ENCODE measurements at places on chromosomes 4 and X. TPM values are rescaled to one million over a fixed set of nuclear protein-coding genes. Genes with fewer than 3 reads are reported as not detected.

OTUD4 gene
- 86.4 TPM for total RNA-seq

ZNF711 gene
- total RNA-seq, result 0.12 TPM

GRCh38 chrX:129768186-129768585 lies 11.6 kb upstream of the SASH3 start:
- H3K4me1 ChIP-seq, result peaks cover 42% of the 10 kb centered on the region
- no peak for DNase-seq
- no peaks in the 10 kb centered on the region for H3K36me3 ChIP-seq
- no peaks in the 10 kb centered on the region for H3K27me3 ChIP-seq

- peaks cover 20% of the 10 kb centered on the region for H3K36me3 ChIP-seq
- H3K4me3 ChIP-seq, result no peak overlapping the region
- no peak for DNase-seq
- H3K27ac ChIP-seq, result no peak overlapping the region
- no peaks in the 10 kb centered on the region for H3K27me3 ChIP-seq
These were observed 41.9 kb upstream of the NEUROG2 start for GRCh38 chr4:112557676-112558411.

DNA sequence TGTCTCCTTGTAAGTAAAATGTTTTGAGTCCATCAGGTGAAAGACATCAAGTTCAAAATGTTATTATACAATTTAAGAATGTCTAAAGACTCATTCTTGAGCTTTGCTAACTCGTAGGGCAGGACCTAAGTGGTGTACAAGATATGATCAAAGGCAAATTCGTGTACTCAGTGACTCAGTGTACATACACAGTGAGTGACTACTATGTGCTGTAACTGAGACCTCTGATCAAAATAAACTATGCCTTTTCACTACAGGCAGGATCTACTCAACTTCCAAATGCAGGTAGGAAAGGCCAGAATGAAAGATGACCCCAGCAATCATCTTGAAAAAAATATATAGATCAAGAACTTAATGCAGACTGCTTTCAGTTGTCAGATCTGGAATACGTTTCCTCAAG lies 49.9 kb downstream of the ADGRG2 start:
- no peak for DNase-seq
- no peak overlapping the region for H3K4me3 ChIP-seq
- no peak overlapping the region for H3K27ac ChIP-seq
- no peaks in the 10 kb centered on the region for H3K4me1 ChIP-seq
- H3K27me3 ChIP-seq, result no peaks in the 10 kb centered on the region
- no peaks in the 10 kb centered on the region for H3K36me3 ChIP-seq

- H3K4me3 ChIP-seq, result no peak overlapping the region
- peaks cover 8% of the 10 kb centered on the region for H3K36me3 ChIP-seq
- H3K27ac ChIP-seq, result peak overlapping the region; percentile 88
- DNase-seq, result no peak
- H3K4me1 ChIP-seq, result peaks cover 13% of the 10 kb centered on the region
- H3K27me3 ChIP-seq, result no peaks in the 10 kb centered on the region
These were observed 25.1 kb upstream of the PRKX start for GRCh38 chrX:3738509-3738908.

PPARGC1A gene
- not detected for total RNA-seq

DCLK2 gene
- not detected for total RNA-seq

GRCh38 chrX:44674906-44675305 lies 132.2 kb upstream of the FUNDC1 start:
- H3K4me1 ChIP-seq, result no peaks in the 10 kb centered on the region
- no peak overlapping the region for H3K27ac ChIP-seq
- H3K4me3 ChIP-seq, result no peak overlapping the region
- H3K27me3 ChIP-seq, result no peaks in the 10 kb centered on the region
- H3K36me3 ChIP-seq, result no peaks in the 10 kb centered on the region

- no peak overlapping the region for H3K4me3 ChIP-seq
- no peak overlapping the region for H3K27ac ChIP-seq
- no peaks in the 10 kb centered on the region for H3K27me3 ChIP-seq
These were observed 33.4 kb upstream of the KCNE5 start for GRCh38 chrX:109658391-109658790.

SCD5 gene
- total RNA-seq, result 0.63 TPM

- H3K4me3 ChIP-seq, result no peak overlapping the region
- peaks cover 5% of the 10 kb centered on the region for H3K4me1 ChIP-seq
- no peak overlapping the region for H3K27ac ChIP-seq
- no peaks in the 10 kb centered on the region for H3K27me3 ChIP-seq
- peaks cover 10% of the 10 kb centered on the region for H3K36me3 ChIP-seq
These were observed 6.8 kb downstream of the PLA2G12A start for GRCh38 chr4:109723110-109723509.

GRCh38 chrX:153905481-153906095 lies 1.1 kb downstream of the AVPR2 start:
- H3K4me1 ChIP-seq, result peaks cover 22% of the 10 kb centered on the region
- H3K27me3 ChIP-seq, result no peaks in the 10 kb centered on the region
- H3K4me3 ChIP-seq, result no peak overlapping the region
- no peak overlapping the region for H3K27ac ChIP-seq
- peaks cover 4% of the 10 kb centered on the region for H3K36me3 ChIP-seq

GRCh38 chrX:48737940-48738339 lies 23.6 kb upstream of the GLOD5 start:
- peak overlapping the region; percentile 89 for H3K27ac ChIP-seq
- H3K27me3 ChIP-seq, result no peaks in the 10 kb centered on the region
- H3K4me3 ChIP-seq, result peak overlapping the region; percentile 91
- peaks cover 12% of the 10 kb centered on the region for H3K4me1 ChIP-seq

CXorf49 gene
- not detected for total RNA-seq

ASMTL gene
- total RNA-seq, result 46.6 TPM

DNA sequence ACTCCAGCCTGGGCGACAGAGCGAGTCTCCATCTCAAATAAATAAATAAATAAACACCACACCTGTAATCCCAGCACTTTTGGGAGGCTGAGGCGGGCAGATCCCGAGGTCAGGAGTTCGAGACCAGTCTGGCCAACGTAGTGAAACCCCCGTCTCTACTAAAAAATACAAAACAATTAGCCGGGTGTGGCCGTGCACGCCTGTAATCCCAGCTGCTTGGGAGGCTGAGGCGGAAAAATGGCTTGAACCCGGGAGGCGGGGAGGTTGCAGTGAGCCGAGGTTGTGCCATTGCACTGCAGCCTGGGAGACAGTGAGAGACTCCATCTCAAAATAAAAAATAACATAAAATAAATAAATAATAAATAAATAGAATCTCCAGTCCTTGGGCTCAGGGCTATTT lies 185.8 kb downstream of the SHOX start:
- H3K4me3 ChIP-seq, result no peak overlapping the region
- H3K4me1 ChIP-seq, result no peaks in the 10 kb centered on the region
- no peaks in the 10 kb centered on the region for H3K36me3 ChIP-seq
- H3K27ac ChIP-seq, result no peak overlapping the region
- no peak for DNase-seq

- H3K4me1 ChIP-seq, result no peaks in the 10 kb centered on the region
- no peaks in the 10 kb centered on the region for H3K36me3 ChIP-seq
- no peak for DNase-seq
- no peak overlapping the region for H3K4me3 ChIP-seq
These were observed 23.8 kb upstream of the TMPRSS11D start for GRCh38 chr4:67907650-67908049.

DNA sequence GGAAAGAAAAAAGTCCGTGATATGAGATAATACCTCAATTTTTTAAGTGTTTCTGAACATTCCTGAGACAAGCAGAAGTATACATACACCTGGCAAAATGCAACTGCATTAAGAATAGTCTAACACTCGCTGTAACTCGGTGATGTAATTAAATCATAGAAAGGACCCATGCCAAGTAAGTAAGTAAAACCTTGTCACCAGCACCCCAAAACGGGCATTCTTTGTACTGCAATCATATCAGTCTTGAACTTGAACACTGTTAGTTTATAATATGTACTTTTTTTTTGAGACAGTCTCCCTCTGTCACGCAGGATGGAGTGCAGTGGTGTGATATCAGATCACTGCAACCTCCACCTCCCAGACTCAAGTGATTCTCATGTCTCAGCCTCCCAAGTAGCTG lies 47.4 kb downstream of the SMIM14 start:
- no peaks in the 10 kb centered on the region for H3K4me1 ChIP-seq
- no peak overlapping the region for H3K4me3 ChIP-seq
- DNase-seq, result no peak

GRCh38 chr4:182291597-182292270 lies 48.5 kb downstream of the TENM3 start:
- H3K4me1 ChIP-seq, result no peaks in the 10 kb centered on the region
- no peaks in the 10 kb centered on the region for H3K27me3 ChIP-seq

ARHGAP36 gene
- not detected for total RNA-seq

- H3K36me3 ChIP-seq, result no peaks in the 10 kb centered on the region
- H3K27me3 ChIP-seq, result no peaks in the 10 kb centered on the region
- H3K4me1 ChIP-seq, result no peaks in the 10 kb centered on the region
- no peak for DNase-seq
- no peak overlapping the region for H3K27ac ChIP-seq
These were observed 3.4 kb downstream of the TENM3 start for GRCh38 chr4:182246401-182247205.

- H3K4me3 ChIP-seq, result no peak overlapping the region
- no peak overlapping the region for H3K27ac ChIP-seq
- H3K36me3 ChIP-seq, result no peaks in the 10 kb centered on the region
- peaks cover 8% of the 10 kb centered on the region for H3K4me1 ChIP-seq
These were observed 68.4 kb downstream of the MAOB start for GRCh38 chrX:43813898-43814297.

DNA sequence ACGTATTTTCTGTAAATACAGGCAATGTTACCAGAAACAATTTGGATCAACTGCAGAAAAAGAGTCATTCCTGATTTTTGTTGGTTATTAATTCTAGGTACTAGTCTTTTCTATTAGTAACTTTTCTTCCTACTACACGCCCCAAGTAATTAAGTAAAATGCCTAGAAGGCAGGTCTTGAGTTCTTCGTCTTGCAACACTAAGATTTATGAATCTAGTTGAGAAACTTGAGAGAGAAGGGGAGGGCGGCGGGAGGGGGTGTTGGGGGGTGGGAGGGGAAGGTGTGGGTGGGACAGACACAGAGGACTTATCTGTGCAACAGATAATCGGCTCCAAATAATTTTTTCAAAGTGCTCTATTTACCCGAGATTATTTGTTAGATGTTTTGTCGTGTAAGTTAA lies 3.0 kb downstream of the RAP2C start:
- H3K27me3 ChIP-seq, result no peaks in the 10 kb centered on the region
- peak overlapping the region; percentile 95 for H3K27ac ChIP-seq
- H3K4me3 ChIP-seq, result peak overlapping the region; percentile 86

GRCh38 chr4:105061731-105062130 lies 84.9 kb upstream of the TET2 start:
- no peaks in the 10 kb centered on the region for H3K36me3 ChIP-seq
- DNase-seq, result no peak
- H3K4me3 ChIP-seq, result peak overlapping the region; percentile 70
- peak overlapping the region; percentile 94 for H3K27ac ChIP-seq
- peaks cover 35% of the 10 kb centered on the region for H3K4me1 ChIP-seq
